HEK293T (cell line): ENCODE measurements at places on chromosomes 2 and 18.

DNA sequence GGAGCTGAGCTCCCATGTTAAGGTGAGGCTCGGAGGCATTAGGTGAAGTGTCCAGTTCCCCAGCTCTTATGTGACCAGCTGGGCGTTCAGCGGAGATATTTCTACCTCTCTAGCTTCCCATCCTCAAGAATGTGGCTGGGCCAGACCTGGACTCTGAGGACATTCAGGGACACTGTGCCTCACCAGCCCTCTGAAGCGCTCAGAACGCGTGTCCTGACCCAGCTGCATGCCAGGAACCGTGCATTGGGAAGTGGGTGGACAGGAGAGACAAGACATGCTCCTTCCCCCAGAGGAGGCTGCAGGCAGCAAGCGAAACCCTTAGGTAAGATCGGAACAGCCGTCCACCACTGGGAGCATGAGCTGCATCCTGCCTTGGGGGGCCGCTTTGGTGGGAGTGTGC lies 38.0 kb upstream of the GPAT2 start:
- no peak for DNase-seq

DNA sequence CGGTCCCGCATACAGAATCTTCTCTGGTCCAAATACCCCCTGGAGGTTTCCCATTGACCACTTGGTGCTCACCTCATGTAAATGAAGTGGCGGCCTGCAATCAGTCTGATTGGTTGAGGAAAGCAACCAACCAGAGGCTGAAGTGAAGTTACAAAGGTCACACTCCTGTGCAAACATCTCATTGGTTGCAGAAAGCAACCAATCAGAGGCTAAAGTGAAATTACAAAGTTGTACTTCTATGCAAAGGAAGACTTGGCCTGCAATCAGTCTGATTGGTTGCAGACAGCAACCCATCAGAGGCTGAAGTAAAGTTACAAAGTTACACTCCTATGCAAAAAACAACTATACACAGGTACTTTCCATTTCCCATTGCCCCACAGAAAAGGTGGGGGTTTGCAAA lies 2.5 kb upstream of the SP100 start:
- no peak for DNase-seq

- no peak for DNase-seq
These were observed 26.1 kb upstream of the FN1 start for GRCh38 chr2:215461836-215462532.

DNA sequence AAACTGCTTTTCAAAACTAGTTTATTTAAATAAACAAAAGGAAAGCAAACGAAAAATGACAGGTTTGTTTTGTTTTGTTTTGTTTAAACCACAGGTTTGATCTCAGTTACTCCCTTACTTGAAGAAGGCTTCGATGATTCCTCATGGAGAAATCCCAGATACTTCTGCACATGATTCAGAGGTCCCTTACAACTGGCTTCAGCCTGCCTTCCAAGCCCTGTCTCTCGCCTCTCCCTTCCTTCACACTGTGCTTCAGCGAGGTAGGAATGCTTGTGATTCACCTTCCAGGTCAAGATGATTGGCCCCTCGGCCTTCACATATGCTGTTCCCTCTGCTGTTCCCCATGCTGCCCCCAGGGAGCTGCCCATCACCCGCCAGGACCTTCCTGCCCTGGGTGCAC lies 104.1 kb upstream of the ITGA6 start:
- DNase-seq: no peak

DNA sequence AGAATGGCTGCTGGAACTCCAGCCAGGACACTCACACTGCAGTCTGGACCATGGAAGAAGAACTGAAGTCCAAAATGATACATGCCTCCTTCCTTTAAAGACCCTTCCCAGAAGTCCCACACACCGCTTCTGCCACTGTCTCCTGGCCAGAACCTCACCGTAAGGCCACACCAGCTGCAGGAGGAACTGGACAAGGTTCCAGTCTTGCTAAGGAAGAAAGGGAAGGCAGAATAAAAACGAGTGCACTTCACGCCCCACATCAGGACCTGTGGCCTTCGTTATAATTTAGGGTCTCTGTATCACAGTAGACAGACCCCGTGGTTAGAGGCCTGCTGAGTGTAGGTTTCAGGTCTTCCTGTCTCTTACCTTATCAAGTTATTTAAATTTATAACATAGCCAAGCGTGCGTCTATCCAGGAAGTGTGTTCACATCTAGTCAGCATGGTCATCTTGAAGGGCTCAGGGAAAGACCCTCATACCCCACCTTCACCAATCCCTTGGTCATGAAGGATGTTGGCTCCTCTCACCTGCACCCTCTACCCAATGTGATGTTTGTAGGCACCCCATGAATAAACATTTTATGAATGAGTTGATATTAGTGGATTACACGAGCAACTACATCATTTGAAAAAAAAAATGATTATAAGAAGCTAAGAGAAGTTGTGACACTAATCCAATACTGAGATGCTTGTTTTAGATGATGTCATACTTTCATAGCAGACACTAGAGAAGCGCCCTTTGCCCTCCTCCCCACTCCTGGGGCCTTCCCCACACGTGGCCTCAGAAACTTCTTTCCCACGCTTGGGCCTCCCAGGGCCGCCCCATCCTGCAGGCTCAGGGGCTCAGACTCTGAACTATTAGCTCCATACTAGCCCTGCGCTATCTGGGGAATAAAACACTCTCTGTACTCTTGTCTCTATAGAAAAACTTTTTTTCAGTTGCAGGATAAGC lies 157.6 kb downstream of the FAM210A start:
- no peak for DNase-seq
